ENCODE measurements at places on chromosomes 2 and 18.
A peak's percentile ranks its signal among the peaks of the same experiment; 100 is the strongest.

- no peak for DNase-seq
Measured at GRCh38 chr18:41073372-41073954, 881.6 kb upstream of the PIK3C3 start.

- DNase-seq = no peak
Measured at GRCh38 chr2:144475569-144476275, 44.2 kb downstream of the ZEB2 start.

- DNase-seq = no peak
Measured at GRCh38 chr2:71922091-71922490, 225.6 kb downstream of the CYP26B1 start.

- DNase-seq = no peak
Measured at GRCh38 chr18:39299152-39299551, 1733.6 kb upstream of the CELF4 start.

GRCh38 chr2:200467806-200468681 lies 41.8 kb downstream of the KCTD18 start:
- no peak for DNase-seq

DNA sequence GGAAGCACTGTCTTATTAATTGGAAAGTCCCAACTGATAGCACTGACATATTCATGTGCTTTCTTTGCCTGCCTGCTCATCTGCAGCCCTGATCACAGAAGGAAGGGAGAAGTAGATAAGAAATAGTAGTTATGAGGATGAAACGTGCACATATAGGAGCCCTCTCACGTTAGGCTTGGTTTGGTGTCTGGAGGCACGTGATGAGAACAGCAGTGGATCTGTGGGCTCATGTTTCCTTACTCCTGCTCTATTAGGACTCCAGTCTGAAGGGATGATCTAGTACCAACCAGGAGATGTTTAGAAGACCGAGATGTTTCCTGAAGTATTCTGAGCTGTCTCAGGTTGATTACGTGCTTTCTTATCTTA lies 84.9 kb downstream of the MAP4K4 start:
- no peak for DNase-seq

DNA sequence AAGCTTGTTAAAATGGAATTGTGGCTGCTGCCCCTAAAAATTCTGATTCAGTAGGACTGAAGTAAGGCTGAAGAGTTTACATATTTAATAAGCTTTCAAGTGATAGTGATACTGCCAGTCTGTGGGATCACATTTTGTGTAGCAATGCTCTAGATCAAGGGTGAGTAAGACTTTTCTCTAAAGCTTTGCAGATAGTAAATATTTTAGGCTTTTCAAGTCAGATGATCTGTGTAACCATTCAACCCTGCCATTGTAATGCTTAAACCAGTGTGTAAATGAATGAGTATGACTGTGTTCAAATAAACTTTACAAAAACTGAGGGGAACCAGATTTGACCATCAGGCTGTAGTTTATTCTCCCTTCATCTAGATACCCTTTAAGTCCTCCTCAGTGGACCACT lies 92.7 kb downstream of the PIK3C3 start:
- no peak for DNase-seq

GRCh38 chr18:44889111-44889510 lies 208.4 kb downstream of the SETBP1 start:
- peak; percentile 57 for DNase-seq

DNA sequence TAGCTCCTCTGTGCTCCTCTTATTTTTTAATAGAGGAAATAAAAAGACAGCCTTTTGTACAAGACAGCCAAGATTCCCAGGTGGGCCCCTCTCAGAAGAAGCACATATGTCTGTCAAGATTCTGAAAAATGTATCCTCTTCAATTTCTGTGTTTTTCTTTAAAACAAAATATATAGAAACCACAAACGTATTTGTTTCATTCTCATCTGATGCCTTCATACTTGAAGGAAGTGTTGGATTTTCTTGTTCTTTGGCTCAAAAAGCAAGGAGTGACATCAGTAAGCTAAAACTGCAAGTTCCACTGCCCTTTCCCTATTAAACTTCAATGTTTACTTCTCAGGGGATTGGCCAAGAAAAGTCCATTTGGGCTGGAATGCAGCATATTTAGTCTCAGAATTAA lies 193.8 kb upstream of the OSR1 start:
- DNase-seq = no peak
